ENCODE measurements at places on chromosomes 3 and 15.

- no peak for DNase-seq
Measured at GRCh38 chr3:150721285-150722130, 17.8 kb upstream of the ERICH6 start.

DNA sequence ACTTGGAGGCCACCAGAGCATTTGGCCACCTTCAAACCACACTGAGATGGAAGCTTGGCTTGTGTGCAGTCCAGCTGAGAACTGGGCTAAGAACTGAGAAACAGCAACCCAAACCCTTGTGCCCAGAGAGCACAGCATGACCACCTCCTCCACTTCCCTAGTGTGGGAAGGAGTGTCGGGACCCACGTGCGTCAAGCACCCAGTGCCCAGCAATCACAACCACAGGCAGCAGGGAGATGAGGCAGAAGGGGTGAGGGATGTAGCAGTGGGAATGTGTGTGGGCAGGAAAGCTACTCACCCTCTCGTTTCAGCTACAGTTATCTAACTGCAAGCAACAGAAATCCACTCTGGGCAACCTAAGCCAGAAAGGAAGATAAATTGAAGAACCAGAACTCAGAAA lies 25.0 kb upstream of the RFTN1 start:
- no peak for DNase-seq

- no peak for DNase-seq
Measured at GRCh38 chr3:52504977-52505376, 9.8 kb downstream of the STAB1 start.

GRCh38 chr15:76059320-76060117 lies at the start of gene TMEM266:
TMEM266 (plus strand) TSS chr15:76059985; CDS start chr15:76134264, 74,279 bp downstream.
- no peak for DNase-seq

DNA sequence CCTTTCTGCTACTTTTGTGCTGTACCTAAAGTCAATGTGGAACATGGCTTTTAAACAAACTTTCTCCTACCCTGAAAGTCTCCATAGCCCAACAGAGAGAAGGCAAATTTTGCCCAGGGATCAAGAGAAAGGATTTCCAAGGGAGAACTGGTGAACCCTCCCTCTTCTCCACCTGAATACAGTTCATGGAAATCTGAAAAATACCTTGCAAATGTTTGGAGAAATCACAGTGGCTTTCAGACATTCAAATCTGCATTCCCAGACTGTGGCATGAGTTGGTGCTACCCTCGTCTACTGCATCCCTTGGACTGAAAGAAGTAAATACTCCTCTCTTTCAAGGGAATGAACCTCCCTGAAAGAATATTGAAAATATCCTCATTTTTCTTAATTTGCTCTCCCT lies 38.7 kb downstream of the ZIC4 start:
- no peak for DNase-seq

DNA sequence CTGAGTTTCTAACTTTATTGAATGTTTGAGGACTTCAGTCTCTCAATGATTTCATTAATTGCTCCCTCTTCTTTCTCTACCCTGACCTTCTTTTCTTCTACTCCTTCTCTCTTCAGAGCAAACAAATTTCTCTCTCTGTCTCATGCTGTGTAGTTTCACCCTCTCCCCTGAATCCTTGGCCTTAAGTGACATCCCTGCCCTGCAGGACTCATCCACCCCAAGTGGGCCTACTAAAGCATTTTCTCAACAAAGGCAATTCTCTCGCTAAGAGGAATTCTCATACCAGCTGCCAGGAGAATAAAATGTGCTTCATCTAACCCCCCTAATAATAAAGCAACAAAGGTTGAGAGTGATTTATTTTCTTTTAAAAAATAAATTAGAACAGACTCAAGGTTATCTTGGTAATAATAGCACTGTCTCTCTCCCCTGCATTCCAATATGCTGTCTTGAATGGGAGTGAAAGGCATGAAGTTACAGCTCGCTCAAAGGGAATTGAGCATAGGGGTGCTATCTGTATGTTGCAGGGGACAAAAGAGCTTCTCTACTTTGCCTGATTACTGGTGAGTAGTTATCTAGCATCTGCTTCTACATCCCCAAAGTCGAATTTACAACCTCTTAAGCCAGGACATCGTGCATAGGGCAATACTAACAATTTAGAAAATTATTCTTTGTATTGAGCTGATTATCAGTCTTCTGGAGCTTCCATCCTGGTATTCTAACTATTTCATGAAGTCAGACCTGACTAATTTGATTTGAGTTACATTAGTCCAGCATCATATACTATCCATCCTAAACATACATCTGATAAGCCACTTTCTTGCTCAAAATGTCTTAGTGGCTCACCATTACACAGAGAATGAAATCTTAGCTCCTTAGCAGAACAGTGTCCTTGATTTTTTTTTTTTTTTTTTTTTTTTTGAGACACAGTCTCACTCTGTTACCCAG lies 76.9 kb upstream of the DNAJC19 start:
- DNase-seq, result no peak

DNA sequence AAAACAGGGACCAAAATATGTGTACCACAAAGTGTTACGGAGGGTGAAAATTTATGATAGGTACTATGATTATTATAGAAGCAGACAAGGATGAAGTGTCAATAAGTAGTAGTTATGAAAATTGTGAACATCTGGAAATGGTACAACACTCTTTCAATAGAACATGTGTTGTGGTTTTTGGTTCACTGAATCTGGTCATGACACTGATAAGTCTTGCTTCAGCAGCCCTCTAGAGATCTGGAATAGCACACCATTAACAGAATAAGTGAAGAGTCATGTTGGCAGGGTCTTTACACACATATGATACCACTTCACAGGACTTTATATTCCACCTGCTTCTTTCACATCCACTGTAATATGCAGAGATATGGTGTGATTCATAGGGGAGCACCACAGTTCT lies 985.2 kb upstream of the SEMA6D start:
- DNase-seq, result no peak

GRCh38 chr15:62988701-62989100 lies 53.8 kb upstream of the TPM1 start:
- no peak for DNase-seq

GRCh38 chr3:106172780-106173179 lies 304.0 kb upstream of the CBLB start:
- DNase-seq, result no peak

Data from stimulated activated CD4-positive, alpha-beta T cell treated with anti-CD3 and anti-CD28 coated beads, Interleukin-4, amount 100 ng/mL, for 4 hours (primary cell).